Kidney (tissue), 22 donors: ENCODE measurements at places on chromosomes 16 and 17.

DNA sequence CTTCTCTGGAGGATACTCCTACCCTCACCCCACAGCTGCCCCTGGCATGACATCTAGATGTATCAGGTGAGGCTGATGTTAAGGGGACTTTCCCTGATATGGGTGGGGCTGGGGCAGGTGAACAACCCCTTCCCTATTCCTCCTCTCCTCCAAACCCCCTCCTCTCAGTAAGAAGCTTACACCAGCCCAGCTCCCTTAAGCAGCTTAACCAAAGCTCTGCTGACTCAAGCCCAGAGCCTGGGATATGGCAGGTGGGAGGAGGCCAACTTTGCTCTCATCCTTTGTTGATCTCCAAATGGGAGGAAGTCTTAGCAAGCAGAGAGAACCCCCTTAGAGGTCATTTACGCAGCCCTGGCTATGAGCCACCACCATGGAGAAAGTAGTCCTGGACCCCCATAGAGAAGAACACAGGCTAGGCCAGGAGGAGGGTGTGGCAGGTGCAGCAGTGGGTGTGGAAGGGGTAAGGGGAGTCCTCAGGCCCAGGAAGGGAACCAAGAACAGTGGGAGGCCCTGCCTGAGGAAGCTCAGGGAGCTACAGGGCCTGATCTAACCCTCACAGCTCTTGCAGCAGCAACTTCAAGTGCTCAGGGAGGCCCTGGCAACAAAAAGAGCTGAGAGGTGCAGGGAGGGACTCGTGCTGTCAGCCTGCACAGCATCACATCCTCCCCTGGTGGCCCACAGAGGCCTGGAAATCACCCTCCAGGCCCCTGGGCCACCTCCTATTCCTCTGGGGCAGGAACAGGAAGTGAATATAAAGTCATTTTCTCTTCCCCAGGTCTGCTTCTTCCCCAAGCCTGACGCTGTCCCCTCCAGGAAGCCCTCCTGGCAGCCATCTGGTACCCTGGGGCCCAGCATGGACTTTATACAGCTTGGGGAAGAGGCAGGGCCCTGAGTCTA lies 2.9 kb downstream of the UNC119 start:
- no peak for DNase-seq

GRCh38 chr17:29176558-29177351 lies 3.4 kb downstream of the MYO18A start:
- DNase-seq: peak; percentile 86

GRCh38 chr17:71387456-71387855 lies 733.4 kb upstream of the SOX9 start:
- DNase-seq: no peak

GRCh38 chr17:65895969-65896368 lies 296.0 kb downstream of the CEP112 start:
- no peak for DNase-seq

DNA sequence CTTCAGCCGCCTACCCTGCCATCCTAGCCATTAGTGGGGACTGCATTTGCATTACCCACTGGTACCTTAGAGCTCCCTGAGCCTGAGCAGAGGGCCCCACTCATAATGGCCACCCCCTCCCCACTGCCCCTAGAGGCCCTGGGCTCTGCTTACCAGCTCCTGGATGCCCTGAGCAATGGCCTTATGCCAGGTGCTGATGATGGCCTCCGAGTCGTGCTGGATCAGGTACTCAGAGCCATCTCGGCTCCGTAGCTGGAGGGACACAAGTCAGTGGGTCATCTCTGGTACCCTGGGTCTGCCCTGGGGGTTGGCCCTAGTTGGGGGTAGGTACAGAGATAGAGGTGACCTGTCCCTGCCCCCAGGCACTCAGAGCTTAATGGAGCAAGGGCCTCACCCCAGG lies 34.9 kb downstream of the ARHGAP27 start:
- DNase-seq: no peak

- no peak for DNase-seq
Observed at GRCh38 chr17:50871898-50872297, 5.7 kb upstream of the TOB1 start.

GRCh38 chr17:76679239-76679638 lies 31.5 kb downstream of the MXRA7 start:
- DNase-seq: no peak

DNA sequence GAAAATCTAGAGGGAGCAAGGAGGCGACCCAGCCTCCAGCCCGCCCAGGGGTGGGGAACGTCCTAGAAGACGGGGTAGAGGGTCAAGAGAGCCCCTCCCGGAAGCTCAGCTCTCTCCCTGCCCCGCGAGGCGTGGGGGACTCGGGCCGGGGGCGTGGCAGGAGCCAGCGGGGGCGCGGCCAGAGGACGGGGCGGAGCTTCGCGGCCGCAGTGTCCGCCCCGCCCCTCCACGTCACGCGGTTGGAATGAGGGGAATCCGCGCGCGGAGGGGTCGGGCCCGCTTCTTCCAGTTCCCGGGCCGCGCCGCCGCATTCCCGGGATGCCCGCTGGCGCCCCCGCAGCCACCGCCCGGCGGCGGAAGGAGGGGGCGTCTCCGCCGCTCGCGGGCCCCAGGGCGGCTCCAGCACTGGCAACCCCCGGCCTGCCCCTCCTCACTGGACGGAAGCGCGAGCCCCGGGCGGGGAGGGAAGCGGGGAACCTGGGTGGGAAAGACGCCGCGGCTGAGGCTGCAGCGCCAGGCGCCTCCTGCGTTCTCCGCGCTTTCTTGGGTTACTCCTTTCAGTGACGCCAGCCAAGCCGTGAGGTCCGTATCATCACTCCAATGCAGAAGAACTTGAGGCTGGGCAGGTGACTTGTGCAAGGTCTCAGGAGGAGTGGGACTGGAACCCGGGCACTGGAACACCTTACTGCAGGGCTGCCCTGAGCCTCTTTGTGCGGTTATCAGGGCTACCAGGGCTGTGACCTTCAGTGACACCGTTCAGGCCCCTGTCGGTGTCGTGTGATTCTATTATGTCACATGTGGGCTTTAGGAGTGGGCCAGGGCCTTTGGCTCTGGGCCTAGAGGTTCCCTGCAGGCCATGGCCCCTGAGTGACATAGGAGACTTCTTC lies 4.3 kb downstream of the MYO1C start:
- DNase-seq: peak; percentile 95

DNA sequence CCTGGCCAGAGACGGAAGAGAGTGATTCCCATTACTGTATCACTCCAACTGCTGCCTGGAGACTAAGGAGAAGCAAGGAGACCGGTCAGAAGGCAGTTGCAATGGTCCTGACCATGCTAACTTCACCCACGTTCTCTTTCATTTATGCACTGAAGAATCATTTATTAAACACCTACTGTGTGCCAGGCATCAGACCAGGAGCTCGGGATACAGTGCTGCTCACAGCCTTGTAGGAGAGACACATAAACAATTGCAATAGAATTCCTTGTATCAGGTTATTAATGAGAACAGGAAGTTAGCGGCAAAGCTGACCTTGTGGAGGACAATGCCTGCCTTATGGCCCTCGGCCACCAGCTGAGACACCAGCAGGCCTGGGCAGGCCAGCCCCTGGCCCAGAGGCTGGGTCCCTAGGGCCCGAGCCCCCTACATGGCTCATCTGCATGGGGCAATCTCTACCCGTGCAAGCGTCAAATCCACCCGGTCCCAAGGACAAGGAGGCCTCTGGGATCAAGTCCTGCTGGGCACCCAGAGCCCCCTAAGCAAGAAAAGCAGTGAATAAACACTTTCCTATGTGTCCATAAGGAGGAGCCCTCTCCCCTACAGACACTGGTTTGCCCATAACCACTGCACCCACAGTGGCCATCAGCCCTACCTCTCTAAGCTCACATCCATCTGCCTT lies 8.6 kb upstream of the ENPP7 start:
- DNase-seq: no peak
